RPMI8226 (cell line): ENCODE measurements at places on chromosomes 7 and 10.

GRCh38 chr10:117374506-117375359 is 507 bp downstream of the PDZD8 start:
- DNase-seq: peak; percentile 44

DNA sequence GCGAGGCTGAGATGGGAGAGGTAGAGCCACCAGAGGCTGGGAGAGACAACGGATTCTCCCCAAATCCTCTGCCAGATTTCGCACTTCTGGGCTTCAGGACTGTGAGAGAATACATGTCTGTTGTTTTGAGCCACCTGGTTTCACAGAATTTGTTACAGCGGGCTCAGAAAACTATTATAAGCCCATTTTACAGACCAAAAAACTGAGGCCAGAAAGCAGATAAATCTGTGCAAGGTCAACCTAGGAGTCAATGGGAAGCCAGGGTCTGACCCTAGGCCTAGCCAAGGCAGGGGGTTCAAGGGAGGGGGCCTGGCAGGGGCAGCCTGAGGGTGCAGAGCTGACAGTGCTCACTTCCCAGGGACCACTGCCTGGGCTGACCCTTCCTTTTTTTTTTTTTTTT is 8.7 kb downstream of the MYL10 start:
- no peak for DNase-seq

DNA sequence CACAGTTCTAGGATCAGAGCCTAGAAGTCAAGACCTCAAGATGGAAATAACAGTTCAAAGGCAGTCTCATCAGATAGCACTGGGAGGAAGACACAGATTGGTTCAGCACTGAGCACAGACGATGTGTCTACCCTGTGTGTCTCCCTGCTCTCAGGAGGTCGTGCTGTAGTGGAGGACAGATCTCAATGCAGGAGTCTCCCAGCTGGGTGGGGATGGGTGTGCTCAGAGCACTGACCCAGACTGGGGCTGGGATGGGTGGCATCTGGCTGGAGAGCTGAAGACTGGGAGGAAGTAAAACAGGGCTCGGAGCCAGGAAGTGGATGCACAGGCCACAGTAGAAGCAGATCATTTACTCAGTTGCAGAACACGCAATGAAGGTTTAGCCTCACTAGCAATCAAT is 69.5 kb upstream of the GDF10 start:
- DNase-seq: no peak

GRCh38 chr7:104225451-104225850 is 17.6 kb upstream of the ORC5 start:
- DNase-seq: no peak

DNA sequence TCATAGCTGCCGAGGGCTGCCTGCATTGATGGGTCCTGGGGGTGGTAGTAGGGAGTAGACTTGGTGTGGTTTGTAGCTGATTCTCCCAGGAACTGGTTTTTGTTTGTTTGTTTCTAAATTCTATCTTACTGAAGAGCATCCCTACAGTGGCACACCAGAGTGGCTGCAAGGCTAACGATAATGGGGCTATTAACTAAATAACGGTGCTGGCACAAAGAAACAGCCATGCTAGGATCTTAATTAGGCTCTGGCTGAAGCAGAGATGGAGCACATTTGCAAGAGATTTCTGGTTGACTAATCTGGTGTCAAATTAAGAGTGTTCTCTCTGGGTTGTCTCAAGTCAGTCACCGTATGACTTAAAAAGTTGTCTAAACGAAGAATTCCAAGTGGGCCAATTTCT is 590.0 kb downstream of the NRG3 start:
- no peak for DNase-seq

DNA sequence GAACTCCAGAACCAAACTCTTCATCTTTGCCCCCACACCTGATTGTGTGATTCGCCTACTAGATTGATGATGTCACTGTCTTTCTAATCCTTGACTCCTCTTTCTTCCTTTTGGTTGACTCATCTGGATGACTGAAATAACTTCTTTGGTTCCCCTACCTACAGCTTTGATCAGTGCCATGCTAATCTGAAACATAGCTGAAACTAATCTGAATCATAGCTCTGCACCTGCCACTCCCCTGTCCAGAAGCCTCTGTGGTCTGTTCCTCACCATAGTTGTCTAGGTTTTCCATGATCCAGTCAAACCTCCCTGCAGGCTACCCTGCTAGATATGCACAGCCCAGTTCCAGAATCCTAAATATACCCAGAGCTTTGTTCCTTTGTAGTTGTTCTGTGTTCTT is 51.9 kb downstream of the ZNF365 start:
- DNase-seq: no peak

DNA sequence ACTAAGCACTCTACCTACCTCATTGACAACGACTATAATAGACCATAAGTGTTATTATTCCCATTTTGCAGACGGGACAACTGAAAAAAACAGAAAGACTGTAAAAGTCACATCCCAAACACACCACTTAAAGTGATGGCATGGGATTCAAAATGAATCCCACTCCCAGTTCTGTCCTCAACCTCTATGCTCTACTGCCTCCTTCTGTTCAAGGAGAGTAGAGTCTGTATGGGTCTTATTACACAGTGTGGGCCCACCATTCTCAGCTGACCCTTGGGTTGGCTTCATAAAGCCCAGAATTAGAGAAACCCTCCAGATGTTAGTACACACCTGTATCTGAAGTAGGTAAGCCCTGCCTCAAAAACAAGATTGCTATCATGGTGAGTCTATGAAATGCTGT is 102.2 kb downstream of the GRM8 start:
- DNase-seq: no peak

DNA sequence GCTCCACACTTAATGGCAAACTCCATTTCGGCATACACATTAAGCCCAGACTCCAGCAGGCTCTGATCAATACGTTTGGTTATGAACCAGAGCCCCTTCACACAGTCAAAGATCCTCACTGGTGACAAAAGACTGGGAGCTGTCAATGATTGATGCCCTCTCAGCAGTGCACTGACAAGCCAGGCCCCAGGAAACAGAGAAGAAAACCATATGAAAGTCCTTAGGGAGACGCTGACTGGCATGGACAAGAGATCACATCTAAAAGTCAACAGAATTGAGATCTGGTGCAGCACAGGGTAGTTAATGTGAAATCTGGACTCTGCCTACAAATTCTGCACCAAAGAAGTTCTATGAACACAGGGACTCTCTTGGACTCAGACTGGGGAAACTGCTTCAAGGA is 600.9 kb upstream of the NRP1 start:
- no peak for DNase-seq

DNA sequence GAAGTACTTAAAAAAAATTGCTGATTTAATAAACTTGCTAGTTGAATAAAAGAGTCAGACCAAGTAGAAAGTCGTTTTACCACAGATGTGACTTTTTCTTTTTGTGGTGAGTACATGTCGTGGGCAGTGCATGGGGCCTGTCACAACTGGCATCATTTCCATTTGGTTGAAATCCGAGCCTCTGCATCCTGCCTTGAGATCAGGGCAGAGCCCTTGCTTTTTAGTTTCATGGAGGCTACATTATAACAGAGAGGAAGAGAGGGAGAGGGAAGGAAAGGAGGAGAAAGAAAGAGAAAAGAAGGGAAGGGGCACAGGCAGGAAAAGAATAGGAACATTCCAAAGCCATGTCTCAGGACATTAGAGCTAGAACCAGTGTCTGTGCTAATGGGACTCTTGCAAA is 20.4 kb upstream of the INSYN2A start:
- no peak for DNase-seq

- no peak for DNase-seq
These were observed 28.4 kb upstream of the SEMA3E start for GRCh38 chr7:83677180-83677866.

- DNase-seq: no peak
These were observed 25.3 kb upstream of the CBLL1 start for GRCh38 chr7:107718456-107719193.

DNA sequence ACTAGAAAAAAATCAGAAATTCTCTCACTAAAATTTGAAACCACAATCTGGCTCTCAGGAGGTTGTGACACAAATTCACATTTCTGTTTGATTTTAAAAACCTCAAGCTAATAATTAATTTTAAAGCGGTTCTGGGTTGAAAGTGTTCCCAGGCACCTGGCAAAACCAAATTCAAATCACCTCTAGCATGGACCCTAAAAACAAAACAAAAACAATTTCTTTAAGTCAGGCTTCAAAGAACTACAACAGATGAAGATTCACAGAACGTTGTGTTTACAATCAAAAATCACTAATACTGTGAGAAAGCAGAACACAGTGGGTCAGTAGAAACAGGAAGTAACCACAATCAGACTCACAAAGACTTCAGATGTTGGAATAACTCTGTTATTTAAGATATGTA is 7.2 kb upstream of the RELN start:
- no peak for DNase-seq

DNA sequence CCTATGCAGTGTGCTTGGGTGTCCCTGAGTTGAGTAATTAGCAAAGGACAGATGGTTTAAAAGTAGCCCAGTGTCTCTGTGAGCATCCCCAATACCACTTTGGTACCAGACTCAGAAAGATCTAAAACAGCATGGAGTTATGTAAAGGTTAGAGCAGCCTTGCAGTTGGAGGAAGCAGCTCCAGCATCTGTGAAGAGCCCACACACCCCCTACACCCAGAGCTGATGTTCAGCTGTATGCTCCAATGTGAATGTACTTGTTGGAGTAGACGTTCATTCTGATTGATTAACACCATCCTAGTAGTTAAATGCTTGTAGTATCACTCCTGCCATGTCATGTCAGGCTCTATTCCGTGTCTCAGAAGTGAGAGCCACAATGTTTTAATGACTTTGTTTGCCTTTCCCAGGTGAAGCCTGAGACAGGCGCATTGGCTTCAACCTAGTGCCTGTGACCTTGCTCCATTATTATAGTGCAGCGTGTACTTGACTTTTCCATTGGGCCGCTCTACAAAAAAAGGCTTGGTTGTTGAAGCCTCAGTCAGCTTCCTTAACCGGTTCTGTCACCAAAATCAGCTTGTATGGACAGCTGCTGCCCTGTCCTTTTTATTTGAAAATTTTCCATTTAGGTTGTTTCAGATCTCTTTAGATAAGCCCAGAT is 154.2 kb downstream of the LCOR start:
- DNase-seq: no peak

DNA sequence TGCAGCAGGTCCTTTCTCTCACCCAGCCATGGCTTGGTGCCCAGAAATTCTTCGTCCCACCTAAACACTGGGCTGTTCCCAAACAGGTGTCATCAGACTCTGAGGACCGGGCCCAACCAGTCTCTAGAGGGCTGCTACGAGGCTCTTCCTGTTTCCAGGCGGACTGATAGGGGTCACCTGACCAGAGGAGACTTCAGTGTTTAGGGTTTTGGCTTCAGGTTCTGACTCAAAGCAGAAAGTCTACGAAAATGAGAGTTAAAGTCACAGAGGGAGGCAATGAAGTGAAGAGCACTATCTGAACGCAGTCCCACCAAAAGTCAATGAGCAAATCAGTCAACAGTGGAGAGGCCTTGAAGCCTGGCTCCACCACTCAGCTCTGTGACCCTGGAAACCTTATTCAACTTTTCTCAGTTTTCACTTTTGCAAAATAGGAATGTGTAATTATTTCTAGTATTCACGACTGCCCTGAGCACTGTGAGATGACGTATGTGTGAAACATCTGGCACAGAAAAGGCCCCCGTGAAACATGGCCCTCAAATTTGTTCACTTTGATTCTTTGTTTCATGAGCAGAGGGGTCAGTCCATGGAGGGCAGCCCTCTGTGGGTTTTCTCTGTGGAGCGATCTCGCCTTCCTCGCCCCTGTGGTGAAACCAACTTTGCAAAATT is 189.9 kb upstream of the PDE1C start:
- DNase-seq: peak; percentile 83

- DNase-seq: no peak
These were observed 93.7 kb upstream of the HECTD2 start for GRCh38 chr10:91316486-91316885.

DNA sequence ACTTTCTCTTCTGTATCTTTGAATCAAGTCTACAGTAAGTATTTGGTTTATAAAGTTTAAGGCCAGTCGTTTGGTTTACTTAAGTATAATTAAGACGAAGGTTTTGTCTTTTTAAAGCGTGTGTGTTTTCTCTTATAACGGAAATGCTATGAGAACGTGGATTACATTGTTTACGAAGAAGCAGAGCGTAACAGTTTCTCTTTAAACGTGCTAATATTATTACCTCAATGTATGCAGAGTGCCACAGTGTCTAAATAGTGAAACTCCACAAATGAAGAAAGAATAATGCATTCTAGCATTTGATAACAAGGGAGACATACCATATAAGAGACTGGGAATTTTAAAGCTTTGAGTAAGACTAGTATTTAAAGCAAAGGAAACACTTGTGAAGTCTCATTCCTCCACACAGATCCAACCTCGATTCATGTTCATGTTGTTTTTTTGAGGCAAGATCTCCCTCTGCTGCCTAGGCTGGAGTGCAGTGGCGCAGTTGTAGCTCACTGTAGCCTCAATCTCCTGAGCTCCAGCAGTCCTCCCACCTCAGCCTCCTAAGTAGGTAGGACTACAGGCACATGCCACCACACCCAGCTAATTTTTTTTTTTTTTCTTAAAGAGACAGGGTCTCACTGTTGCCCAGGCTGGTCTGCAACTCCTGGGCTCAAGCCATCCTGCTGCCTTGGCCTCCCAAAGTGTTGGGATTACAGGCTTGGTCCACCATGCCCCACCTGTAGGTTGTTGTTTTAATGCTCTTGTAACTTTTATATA is 75.1 kb downstream of the ANKRD61 start:
- peak; percentile 59 for DNase-seq

- DNase-seq: no peak
These were observed 5.3 kb downstream of the POLR2J start for GRCh38 chr7:102473271-102473991.

DNA sequence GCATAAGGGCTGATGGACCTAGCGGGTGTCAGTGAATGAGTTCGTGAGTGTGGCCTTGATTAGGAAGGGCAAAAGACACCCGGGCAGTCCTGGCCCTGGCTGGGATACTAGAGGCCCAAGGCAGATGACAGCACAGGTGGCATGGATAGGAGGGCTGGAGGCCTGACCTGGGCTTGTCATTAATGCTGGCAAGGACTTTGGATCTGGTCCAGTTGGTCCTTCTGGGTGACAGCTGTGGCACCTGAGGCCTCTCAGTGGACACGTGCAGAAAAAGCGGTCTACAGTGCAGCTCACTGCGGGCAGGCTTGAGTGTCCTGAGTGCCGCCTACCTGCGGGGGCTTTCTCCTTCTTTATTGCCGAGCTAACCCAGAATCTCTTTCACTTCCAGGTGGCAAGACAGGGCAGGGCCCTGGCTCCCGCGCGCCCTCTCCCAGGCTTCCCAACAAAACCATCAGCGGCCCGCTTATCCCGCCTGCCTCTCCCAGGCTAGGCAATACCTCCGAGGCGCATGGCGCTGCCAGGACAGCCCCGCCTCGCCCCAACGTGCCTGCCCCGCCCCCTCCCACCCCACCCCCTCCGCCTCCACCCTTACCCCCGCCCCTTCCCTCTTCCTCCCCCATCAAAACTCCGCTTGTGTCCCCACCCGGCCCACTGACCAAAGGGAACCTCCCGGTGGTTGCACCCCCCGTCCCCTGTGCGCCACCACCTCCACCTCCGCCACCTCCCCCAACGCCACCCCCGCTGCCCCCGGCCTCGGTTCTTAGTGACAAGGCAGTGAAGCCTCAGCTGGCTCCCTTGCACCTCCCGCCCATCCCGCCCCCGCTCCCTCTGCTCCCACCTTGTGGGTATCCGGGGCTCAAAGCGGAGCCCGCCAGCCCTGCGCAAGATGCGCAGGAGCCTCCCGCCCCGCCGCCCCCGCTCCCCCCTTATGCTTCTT is 77.4 kb downstream of the WIPF3 start:
- DNase-seq: no peak
